ENCODE measurements at places on chromosomes 2 and 18.

DNA sequence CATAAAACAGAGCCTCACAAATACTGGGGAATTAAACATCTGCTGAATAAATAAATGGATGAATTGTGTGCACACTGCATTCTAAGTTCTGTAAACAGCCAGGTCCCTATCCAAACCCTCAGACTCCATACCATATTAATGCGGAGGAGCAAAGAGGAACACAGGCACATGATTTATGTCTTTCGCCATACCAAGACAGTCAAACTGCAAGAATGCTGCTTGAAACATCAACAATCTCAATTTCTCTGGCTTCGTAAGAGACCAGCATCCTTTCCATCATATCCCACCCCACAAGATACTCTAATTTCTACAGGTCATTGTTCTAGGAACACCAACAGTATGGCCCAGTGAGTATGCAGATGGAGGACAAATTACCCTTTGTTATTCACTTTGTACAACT is 15.0 kb downstream of the KANSL3 start:
- DNase-seq = no peak

GRCh38 chr2:207484444-207485391 is 45.0 kb upstream of the CREB1 start:
- peak; percentile 23 for DNase-seq

GRCh38 chr18:24049142-24049541 is 34.6 kb downstream of the TTC39C start:
- no peak for DNase-seq

GRCh38 chr2:105597806-105598803 is 146.6 kb upstream of the NCK2 start:
- no peak for DNase-seq

- no peak for DNase-seq
Measured at GRCh38 chr2:105038383-105039061, 653 bp downstream of the MRPS9 start.

GRCh38 chr18:37383036-37383785 is 182.4 kb downstream of the CELF4 start:
- no peak for DNase-seq

GRCh38 chr2:20205915-20206524 is 18.9 kb downstream of the SDC1 start:
- no peak for DNase-seq

DNA sequence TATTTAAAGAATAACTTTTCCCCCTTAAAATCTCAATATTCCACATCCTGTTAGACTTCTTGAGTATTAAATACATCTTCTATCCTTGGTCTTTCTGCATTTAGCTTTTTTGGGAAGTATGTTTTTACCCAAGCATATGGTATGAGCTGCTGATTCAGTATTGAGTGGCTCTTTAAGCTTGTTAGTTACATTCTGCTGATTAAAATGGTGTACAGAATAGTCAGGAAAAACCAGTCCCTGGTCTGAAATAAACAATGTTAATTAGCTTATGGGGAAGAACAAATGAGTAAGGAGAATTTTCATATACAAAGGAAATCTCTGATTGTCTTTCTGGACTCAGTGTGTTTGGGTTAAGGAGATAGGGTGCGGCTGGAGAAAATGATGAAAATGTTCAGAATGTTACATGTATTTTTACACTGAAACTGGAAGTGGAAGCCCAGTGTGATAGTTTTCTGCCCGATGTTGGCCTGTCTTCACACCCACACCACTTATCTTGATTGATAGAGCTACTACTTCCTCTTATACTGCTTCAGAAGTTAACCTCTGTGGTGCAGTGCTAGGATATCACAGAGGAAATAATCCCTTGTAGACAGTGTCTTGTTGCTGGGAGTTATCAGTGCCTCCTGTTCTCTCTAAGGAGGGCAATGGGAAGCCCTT is 84.0 kb downstream of the MSH2 start:
- no peak for DNase-seq

DNA sequence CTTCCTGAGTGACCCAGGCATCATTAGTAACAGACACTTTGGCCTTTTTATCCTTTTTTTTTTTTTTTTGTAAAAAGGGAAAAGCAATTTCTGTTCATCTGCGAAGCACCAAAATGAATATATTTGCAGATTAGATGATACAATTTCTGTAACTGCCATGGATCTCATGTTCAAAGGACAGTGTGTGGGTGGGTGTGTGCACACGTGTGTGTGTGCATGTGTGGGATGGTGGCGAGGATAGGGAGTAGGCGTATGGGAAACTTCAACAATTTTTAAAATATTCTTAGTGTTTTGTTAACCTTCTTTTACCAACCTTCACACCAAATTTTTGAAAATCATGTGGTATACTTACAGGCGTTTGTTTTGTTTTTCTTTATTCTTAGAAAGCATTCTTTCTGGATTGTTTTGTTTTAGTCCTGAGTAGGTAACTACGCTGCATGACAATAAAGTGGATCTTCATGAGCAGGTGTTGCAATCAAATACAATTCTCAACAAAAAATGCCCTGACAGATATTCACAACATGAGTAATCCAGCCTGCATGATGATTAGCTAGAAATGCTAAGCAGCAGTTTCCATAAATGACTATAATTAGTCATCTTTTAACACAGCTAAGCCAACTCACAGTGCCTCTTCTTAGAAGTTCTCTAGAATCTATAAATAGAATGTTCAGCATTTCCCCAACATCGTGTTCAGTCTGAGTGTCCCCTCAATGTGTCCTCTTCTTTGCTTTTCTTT is 53.5 kb upstream of the RMDN2 start:
- no peak for DNase-seq

Measured in stimulated activated naive B cell treated with anti-CD40 and anti-IgM and Interleukin-4, amounts not matched to agents 10 μg/mL and 1 μg/mL and 100 μg/mL, for 72 hours (primary cell).